ENCODE measurements at places on chromosomes 5 and 9.

- DNase-seq = no peak
Observed at GRCh38 chr5:57664700-57665099, 182.1 kb upstream of the ACTBL2 start.

- DNase-seq = no peak
Observed at GRCh38 chr5:68279984-68280383, 64.4 kb downstream of the PIK3R1 start.

DNA sequence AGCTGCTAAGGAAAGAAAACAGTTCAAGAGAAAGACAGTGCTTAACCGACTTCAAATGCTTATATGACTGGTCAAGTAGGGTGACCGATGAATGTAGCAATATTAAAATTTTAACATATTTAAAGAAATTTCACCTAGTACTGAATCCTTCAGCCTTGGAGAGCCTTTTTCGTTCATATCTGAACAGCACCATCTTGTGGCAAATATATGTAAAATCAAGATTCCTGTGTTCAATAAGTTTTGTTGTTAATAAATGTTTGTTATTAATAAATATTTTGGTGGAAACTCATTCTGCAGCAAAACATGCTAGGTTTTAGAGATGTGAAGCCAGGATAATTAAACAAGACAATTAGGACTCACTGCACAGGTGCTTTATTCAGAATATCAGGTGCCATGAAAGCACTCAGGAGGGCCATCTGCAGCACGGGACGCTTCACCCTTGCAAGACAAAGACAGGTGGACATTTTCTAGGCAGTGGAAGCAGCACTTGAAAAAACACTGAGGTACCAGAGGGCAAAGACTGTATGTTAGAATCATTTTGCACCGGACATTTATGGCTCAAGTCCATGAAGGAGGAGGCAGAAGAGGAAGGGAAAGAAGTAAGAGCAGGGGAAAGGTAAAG, 15.6 kb downstream of the TICAM2 start:
- DNase-seq = peak; percentile 10

DNA sequence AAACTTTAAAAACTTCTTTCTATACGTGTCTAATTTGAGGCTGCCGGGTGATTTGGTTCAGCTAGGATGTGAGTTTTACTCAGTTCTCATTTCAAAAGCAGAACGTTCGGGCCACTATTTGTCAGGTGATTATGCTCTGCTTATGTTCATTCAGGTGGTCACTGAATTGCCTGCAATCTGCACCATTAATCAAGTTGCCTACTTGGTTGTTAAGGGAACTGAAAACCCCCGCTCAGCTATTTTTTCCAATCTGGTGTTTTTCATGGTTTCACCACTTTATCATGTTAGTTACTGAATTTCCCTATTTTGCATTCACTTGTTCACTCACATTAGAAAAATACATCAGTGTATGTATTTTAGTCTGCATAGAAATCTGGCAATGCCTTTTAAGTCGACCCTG, 523.0 kb downstream of the CSNK1G3 start:
- DNase-seq = no peak

DNA sequence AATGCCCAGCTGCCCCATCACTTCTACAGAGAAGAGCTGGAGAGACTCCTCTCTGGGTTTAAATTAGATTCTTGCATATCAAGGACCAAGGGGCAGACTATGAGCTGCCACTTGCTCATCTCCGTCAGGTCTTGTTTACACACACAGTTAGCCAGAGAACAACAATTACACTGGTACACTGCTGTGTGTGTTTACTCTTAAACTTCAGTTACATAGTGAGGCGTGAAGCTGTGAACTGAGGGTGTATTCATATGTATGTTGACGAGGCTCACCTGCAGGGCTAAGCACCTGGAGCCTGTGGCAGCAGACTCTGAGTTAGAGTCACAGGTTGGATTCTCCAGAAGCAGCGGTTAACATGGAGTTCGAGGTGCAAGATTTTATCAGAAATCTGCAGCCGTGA, 155.4 kb upstream of the ANKH start:
- peak; percentile 57 for DNase-seq

DNA sequence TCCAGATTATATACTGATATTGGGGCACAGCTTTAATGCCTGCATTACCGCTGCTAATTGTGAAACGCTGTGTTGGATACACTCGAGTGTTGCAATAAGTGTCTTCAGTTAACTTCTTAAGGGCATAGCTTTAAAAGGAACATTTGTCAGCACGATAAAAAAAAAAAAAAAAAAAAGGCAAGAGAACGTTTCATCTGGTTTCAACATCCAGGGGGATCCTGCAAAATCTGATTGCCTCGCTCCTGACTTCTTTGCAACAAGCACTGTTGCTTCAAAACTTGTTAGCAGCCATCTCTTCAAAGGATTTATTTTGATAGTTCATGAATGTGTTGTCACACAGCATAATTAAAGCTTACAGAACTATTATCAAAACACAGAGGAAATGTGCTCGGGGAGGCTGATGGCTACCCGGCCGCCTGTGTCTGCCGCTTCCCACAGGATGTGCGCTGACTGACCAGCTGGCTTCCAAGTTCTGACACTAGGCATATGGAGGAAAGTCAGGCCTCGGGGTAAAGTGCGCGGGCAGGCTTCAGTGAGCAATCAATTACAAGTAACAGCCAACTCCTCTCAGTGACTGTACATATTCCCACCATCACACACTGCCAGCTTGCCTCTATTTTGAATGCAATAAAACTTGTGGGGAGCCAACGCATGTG, 77.7 kb downstream of the EBF1 start:
- DNase-seq = no peak

GRCh38 chr5:174140452-174141020, 95.0 kb downstream of the NSG2 start:
- DNase-seq = no peak

GRCh38 chr5:120803282-120803681, 339.2 kb downstream of the PRR16 start:
- DNase-seq = no peak

- DNase-seq = no peak
Observed at GRCh38 chr9:5518171-5518936, 8.0 kb downstream of the PDCD1LG2 start.

- no peak for DNase-seq
Observed at GRCh38 chr9:134834217-134834956, 46.2 kb upstream of the FCN2 start.

DNA sequence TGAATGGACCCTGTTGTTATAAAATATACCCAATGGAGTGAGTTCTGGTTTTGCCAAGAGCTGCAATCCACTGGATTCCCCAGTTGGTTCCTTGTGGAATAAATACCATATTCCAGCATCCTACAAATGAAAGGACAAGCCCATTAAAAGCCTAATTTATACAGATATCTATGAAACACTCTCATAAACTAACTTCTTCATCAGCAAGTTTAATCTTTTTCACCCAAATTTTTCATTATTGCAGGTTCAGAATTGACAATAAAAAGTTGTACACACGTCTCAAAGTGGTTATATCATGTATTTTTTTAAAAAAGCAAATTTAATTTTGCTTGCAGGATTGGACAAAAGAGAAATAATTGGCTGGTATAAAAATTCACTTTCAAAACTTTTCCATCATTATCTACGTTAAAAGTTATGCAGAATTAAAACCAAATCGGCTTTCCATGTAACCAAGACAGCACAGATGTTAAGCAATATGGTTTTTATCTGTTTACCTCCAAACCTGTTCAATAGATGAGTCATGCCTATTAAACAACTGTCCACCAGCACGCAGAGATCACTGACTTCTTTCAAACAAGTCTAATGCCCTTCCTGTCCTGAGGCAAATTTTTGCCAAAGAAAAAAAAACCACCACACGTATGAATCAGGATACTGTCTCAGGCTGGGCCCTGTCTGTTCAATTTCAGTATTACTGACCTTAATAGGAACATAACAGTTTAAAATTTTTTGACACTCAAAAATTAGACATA, 42.5 kb downstream of the CEMIP2 start:
- DNase-seq = peak; percentile 15

DNA sequence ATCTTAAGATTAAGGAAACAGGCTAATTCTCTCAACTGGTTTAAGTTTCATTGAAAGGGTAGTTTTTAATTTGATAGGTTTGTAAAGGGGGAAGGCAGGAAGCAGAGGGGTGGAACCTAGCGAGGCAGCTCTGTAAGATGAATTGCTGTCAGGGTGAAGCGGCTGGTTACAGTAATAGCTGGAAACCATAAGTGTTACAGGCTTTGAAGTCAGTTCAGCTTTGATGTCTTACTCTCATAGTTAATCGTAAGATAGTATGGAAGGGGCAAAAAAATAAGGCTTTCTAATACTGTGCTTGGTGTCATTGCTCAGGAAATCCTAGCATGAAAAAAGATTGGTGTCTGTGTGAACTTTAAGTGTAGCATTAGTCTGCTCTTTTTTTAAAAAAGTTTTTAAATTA, 20.3 kb downstream of the POU5F2 start:
- DNase-seq = no peak

- DNase-seq = no peak
Observed at GRCh38 chr5:174560861-174561260, 163.5 kb upstream of the MSX2 start.
